ENCODE measurements at places on chromosomes 1 and 21. TPM values are rescaled to one million over a fixed set of nuclear protein-coding genes. Genes with fewer than 3 reads are reported as not detected.

AGMAT gene
- total RNA-seq, result 1.6 TPM

GPR37L1 gene
- under 0.01 TPM for total RNA-seq

OR2G6 gene
- not detected for total RNA-seq

NBPF4 gene
- total RNA-seq, result not detected

CAPN8 gene
- total RNA-seq, result under 0.01 TPM

PTGS2 gene
- 22.1 TPM for total RNA-seq

SPATA46 gene
- total RNA-seq, result not detected

CBS gene
- 96.9 TPM for total RNA-seq

UCK2 gene
- 78.2 TPM for total RNA-seq

RGS1 gene
- not detected for total RNA-seq

F13B gene
- total RNA-seq, result not detected

HUNK gene
- under 0.01 TPM for total RNA-seq

ABCG1 gene
- 132 TPM for total RNA-seq

SPTA1 gene
- not detected for total RNA-seq

ADAMTS5 gene
- total RNA-seq, result 0.26 TPM

MPL gene
- not detected for total RNA-seq

PIAS3 gene
- total RNA-seq, result 7.8 TPM

KRTAP19-1 gene
- total RNA-seq, result not detected

CYP2J2 gene
- total RNA-seq, result 0.53 TPM

CAMK2N1 gene
- 6.9 TPM for total RNA-seq

KRTAP10-1 gene
- total RNA-seq, result not detected

SLC30A10 gene
- total RNA-seq, result under 0.01 TPM

BRDT gene
- total RNA-seq, result not detected

ANKRD34A gene
- under 0.01 TPM for total RNA-seq

DMRTA2 gene
- 4.2 TPM for total RNA-seq

ALPL gene
- not detected for total RNA-seq

CLIC6 gene
- not detected for total RNA-seq

ALX3 gene
- total RNA-seq, result not detected

SMCP gene
- not detected for total RNA-seq

SLC6A17 gene
- total RNA-seq, result 0.53 TPM

TRNP1 gene
- 11.1 TPM for total RNA-seq

FOXE3 gene
- total RNA-seq, result not detected

AGBL4 gene
- not detected for total RNA-seq

PGBD5 gene
- total RNA-seq, result under 0.01 TPM

GPR157 gene
- total RNA-seq, result 44.0 TPM

NUDT17 gene
- 1.2 TPM for total RNA-seq

SPRR3 gene
- total RNA-seq, result 342 TPM

SPATA17 gene
- total RNA-seq, result 0.53 TPM

RAB42 gene
- not detected for total RNA-seq

AHCTF1 gene
- total RNA-seq, result 28.2 TPM

MAGI3 gene
- 6.3 TPM for total RNA-seq

CDC73 gene
- total RNA-seq, result 21.0 TPM

HFM1 gene
- total RNA-seq, result not detected

PRR9 gene
- total RNA-seq, result not detected

UTS2 gene
- total RNA-seq, result 0.26 TPM

MMEL1 gene
- total RNA-seq, result 0.13 TPM

MANEAL gene
- 0.26 TPM for total RNA-seq

HES3 gene
- not detected for total RNA-seq

CYP4A22 gene
- not detected for total RNA-seq

TENT5C gene
- total RNA-seq, result 1.2 TPM

UBASH3A gene
- not detected for total RNA-seq

GBP6 gene
- total RNA-seq, result 67.2 TPM

CSF3R gene
- not detected for total RNA-seq

OPTC gene
- total RNA-seq, result not detected

IVL gene
- 1.6 TPM for total RNA-seq

DISP1 gene
- 0.90 TPM for total RNA-seq

RORC gene
- 0.26 TPM for total RNA-seq

NDUFS2 gene
- 132 TPM for total RNA-seq

SPATA21 gene
- total RNA-seq, result not detected

Data from bronchial epithelial cell (primary cell).